Naive thymus-derived CD4-positive, alpha-beta T cell (primary cell): ENCODE measurements at places on chromosomes 7 and 10.
A peak's percentile ranks its signal among the peaks of the same experiment; 100 is the strongest.

DNA sequence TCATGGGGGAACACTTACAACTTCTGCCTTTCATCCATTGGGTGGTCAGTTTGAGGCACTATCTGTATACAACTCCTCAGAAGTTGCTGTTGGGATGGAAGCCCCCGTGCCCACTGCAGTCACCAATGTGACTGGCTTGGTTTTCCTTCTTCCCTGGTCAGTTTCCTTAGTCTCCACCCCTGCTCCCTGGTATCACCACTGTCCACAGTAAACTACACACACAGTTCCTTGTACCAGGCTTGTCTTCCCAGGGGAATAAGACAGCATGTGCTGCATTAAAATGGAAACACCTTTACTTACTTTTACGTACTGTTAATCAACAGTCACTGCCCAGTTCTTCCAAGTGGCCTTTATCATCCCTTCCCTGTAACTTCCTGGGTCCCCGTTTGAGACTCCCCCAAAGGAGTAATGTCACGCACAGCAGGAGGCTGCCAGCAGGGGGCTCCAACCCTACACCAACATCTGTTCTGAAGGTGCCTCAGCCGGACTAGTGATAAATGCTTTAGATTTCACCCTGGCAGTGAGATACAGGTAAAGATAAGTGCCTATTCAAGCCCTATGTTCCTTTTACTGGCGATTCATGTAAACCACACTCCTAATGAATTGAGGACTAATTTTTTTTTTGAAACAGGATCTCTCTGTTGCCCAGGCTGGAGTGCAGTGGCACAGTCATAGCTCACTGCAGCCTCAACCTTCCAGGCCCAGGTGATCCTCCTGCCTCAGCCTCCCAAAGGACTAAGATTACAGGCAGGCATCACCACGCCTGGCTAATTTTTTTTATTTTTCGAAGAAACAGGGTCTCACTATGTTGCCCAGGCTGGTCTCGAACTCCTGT is 45.3 kb upstream of the PIK3AP1 start:
- peak; percentile 64 for DNase-seq

DNA sequence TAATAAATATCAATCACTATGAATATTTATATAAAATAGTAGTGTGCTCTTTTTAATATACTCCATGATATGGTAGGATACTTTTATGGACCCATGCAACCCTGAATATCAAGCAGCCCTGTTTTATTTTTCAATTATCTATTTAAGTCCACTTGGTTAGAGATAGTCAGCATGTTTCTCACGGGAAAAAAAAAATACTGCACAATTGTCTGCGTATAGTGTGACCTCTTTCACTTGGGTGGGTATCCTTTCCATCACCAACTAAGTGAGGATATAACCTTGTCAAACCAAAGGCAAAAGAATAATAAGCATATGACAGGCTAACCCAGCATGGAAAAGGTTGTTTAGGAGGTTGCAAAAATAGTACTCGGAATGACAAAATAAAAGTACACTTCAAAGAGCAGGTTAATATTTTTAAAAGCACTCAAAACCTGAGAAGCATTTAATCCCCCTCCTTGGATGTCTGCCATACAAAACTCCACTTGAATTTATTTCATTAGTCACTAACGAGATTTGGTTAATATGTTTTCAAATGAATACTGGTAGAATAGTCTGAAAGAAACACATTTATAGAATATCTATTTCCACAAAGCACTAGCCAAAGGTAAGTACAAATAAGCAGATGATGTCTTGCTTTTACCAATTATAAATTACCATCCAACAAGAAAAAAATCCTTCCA is 76.5 kb downstream of the IMMP2L start:
- DNase-seq: no peak

DNA sequence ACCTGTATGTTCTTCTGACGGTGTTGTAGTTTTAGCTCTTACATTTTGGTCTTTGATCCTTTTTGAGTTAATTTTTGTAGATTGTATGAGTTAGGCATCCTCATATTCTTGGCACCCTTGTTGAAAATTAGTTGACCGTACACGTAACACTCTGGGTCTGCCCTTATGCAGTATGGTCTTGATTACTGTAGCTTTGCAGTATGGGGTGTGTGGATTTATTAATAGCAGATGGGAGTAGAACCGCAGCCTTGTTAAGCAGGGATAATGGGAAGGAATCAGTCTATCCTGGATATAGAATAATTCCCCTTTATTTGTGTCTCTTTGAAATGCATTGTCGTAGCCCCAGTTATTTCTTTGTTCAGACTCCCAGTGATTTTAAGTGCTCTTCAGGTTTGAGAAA is 95.5 kb downstream of the UBE3C start:
- DNase-seq: no peak

DNA sequence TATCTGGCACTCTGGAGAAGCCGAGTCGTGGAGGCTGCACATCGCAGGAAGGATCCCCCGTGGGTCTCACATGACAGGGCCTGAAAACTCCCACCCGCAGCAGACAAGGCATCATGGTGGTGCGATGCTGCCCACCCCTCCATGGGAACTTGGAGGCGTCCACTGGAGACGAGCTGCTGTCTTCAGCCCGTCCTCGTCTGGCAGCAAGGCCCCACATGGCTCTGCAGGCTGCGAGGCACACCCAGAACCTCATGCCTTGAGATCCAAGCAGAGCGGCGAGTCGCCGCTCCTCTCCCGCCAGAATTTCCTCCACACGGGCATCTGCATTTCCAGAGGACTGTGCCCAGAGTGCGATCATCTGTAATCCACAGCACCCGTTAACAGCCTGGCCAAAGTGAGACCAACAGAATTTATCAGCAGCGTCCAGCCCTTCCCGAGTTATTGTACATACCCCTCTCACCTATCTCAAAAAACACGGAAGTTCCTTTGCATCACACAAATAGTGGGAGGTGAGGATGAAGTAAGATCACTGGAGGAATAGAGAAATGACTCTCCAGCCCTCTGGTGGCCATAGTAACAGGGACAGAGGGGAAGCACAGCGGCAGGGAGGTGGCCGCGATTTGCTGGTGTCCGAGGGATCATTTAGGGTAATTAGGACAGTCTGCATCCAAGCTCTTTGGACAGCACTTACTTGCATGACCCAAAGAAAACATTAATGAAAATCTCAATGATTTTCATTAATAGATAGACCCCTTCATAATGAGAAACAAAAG is 292.4 kb downstream of the USP6NL start:
- DNase-seq: no peak

GRCh38 chr7:122675621-122676020 is 23.3 kb downstream of the RNF133 start:
- no peak for DNase-seq

DNA sequence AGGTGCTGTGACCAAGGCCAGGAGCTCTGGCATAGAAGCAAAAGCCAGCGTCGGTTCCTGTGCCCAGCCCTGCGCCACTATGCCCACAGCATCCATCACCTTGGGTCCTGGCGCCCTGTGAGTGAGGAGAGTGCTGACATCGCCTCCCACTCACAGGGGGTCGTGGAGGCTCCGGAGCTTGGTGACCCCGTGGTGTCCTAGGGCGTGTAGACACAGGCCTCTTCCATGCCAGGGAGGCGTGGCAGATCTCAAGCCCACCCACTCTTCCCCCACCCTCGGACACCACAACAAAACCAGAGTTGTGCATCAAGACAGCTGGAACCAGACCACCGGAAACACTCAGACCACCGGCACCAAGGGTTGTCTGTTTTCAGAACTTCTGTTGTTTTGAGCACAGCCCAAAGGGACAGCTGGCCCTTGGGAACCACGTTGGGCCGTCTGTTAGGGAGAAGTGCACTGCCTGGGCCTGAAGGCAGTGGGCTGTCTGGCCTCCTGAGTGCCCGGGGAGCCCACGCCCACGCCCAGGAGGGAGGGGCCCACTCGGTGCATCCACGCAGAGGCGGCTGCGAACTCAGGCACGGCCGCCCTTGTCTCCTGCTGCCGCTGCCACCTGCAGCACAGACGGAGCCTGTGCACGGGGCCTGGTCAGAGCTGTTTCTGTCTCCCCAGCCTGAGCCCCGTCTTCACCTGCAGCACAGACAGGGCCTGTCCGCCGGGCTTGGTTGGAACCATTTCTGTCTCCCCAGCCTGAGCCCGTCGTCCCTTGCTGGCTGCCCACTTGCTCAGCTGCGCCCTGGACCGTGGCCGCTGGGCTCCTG is 106.3 kb downstream of the INPP5A start:
- no peak for DNase-seq

DNA sequence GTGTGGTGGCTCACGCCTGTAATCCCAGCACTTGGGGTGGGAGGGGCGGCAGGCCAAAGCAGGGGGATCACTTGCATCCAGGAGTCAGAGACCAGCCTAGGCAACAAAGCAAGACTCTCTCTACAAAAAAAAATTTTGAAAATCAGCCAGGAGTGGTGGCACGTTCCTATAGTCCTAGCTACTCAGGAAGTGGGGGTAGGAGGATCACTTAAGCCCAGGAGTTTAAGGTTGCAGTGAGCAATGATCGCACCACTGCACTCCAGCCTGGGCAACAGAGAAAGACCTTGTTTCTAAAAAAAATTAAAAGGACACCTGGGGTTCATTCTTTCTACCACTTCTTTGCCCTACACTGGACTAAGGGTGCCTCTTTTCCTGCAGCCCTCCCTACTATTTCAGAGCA is 15.1 kb downstream of the WAPL start:
- no peak for DNase-seq
